Stimulated activated CD8-positive, alpha-beta memory T cell treated with anti-CD3 and anti-CD28 coated beads, Interleukin-4, amount 100 ng/mL, for 4 hours (primary cell): ENCODE measurements at places on chromosomes 1 and 21.

- no peak for DNase-seq
Observed at GRCh38 chr1:32988665-32989064, 24.1 kb upstream of the RNF19B start.

DNA sequence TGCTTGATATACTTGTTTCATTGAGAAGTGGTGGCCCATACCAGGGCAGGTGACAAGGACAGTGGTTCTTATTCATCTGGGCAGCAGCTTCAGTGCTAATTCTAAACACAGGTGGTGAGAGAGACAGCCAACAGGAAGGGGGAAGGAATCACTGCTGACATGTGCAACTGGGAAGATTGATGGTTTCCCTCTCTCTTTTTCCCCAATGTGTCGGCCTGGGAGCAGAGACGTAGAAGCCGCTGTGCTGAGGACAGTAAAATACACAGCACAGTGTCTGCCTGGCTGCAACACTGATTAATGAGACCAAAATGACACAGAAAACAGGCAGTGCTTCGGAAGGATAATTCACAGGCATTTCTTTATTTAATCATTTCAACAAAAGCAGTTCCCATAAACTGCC lies 48.8 kb downstream of the WARS2 start:
- DNase-seq: no peak

DNA sequence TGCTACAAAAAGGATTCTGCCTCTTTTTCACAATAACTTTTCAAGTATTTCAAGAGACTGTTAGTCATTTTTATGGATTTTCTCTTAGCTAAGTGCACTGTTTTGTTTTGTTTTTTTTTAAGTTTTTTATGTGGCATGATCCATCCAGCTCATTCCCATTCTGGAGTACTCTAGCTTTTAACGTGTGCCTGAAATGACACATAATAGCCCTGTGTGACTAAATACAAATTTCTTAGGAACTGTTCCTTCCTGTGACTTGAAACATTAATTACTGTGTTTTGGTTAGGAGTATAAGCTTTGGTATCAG lies 143.9 kb downstream of the HS2ST1 start:
- no peak for DNase-seq

DNA sequence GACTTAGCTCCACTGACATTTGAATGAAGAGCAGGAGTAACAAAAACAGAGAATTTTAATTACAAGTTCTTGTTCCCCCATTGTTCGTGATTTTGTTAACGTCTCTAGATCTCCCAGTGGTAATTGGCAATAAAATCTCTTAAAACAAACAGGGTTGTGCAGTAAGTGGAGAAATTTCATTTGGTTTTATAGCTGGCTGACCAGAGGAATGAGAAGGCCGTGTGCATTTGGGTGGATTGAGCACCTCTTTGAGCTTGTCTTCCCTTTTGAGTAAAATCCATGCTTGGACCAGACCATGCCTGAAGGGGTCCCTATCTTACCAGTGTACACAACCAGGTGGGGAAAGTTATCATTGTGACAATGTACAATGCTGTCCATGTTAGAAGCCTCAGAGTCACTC lies 137.8 kb downstream of the HIVEP3 start:
- DNase-seq: no peak

GRCh38 chr1:219626865-219627264 lies 14.0 kb upstream of the ZC3H11B start:
- DNase-seq: no peak
